Osteocyte (in vitro differentiated cells): ENCODE measurements at places on chromosomes 3 and 15.

DNA sequence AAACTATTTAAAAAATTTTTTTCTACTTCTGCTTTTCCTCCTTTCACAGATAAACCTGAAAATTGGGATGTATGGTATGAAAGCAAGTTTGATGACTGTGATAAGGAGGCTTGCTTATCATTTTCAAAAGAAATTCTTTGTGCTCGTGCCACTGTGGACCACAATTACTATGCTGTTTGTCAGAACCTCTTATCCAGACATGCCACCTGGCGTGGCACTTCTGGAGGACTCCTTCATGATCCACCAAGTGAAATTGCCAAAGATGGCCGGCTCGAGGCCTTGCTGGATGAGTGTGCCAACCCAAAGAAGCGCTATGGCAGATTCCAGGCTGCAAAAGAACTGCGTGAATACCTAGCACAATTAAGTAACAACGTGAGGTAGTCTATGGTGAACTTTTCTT, 17.8 kb downstream of the DIPK2A start:
- no peak for DNase-seq

- DNase-seq = no peak
Measured at GRCh38 chr3:124137216-124137615, 145.3 kb upstream of the ROPN1 start.

- DNase-seq = no peak
Measured at GRCh38 chr3:36774052-36774451, 9.7 kb upstream of the DCLK3 start.

DNA sequence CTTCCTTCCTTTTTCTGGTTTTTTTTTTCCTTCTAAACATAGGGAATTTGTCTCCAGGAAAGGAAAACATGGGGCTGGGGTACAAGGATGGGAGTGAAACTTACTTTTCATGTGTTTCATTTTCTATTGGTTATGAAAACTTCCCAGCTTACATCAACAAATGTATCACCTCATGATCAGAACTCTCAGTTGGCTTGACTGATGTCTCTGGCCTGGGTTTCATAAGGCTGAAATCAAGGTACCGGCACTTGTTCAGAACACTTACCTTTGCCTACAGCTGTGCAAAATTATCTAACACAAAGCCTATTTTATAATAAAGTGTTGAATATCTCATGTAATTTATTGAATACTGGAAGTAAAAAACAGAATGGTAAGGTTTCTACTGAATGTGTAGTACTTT, 91.8 kb upstream of the STT3B start:
- DNase-seq = no peak

DNA sequence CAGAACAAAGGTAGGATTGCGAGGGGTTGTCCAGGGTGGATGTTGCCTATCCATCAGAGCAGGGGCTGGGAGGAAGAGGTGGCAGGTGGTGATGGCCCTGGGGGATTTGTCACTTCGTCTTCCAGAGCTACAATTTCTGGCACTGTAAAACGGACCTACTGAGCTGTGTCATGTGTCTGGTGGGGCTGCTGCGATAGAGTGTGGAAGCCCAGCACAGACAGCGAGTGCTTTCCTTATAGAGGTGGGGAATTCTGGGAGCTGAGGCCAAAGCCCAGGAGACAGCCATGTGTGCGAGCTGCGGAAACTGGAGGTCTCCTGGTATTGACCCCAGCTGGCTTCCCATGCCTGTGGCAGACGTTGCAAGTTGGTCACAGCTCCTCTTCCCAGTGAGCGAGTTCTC, 61.2 kb upstream of the SEC22A start:
- no peak for DNase-seq

DNA sequence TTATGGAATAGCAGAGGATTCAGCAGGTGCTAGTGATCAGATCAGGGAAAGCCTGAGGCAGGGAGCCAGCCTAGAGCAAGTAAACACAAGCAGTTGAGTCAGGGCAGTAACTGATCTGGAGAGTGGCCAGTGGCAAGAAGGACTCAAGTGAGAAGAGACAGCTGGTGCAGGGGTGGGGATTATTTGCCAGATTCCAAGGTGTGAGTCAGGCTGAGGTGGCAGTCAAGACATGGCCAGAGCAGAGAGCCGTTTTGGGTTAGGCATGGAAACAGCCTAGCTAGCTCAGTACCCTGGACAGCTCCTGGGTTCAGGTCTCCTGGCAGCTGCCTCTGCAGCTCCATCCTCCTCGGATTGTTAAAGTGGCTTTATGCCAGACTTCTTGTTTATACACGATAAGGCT, 281.9 kb upstream of the ONECUT1 start:
- no peak for DNase-seq

- DNase-seq = no peak
Measured at GRCh38 chr3:192212335-192212734, 515.0 kb downstream of the FGF12 start.

DNA sequence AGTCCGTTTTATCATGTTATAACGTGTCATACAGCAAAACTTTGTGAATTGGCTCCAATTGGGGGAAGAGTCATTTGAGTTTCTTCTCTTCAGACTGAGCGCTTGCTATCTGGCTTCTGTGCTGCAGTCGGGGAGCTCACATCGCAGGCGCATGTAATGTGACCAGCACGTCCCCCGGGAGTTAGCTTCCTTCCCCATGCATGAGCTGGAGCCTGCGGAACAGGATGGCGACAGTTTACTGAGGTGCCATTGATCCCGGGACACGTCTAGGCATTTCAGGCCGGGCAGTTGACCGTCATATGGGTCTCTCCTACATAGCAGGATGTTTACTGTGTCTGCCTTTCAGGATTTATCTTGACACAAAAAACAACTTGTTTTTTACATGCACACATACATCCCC, 44.8 kb downstream of the CMTM8 start:
- DNase-seq = no peak

DNA sequence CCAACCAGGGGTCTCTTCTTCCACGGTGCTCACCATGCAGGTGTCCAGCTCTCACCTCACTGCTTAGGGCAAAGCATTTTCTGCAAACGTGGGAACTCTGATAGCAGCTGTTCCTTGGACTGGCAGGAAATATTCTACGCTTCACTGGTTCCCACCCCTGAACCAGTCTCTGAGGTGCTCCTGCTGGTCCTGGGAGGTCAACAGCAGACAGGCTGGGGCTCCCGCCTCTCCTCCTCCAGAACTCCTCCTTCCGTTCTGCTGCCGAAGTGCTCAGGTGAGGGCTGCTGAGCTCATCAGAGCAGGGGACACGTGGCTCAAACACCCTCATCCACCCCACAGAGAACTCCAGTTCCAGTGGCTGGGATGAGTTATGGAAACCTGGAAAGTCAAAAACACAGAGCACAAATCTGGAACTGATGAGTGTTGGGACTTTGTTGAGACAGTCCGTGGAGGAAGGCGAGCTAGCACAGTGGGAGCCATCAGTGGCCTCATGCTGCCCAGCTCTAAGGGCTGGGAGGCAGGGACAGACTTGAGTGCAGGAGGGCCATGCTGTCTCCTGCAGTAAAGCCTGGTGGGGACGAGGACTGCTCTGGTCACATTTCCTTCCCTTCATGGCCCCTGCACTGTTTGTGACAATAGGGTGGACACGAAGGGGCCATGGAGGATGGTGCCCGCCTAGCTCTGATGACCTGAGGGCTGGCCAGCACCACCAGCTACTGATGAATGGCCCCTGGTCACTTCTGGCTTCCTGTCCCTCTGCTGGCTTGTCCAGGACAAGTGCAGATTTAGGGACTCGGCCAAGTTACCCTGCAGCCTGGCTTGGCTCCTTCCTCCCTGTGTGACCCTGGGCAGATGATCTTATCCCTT, 137.8 kb downstream of the KLF13 start:
- peak; percentile 73 for DNase-seq

DNA sequence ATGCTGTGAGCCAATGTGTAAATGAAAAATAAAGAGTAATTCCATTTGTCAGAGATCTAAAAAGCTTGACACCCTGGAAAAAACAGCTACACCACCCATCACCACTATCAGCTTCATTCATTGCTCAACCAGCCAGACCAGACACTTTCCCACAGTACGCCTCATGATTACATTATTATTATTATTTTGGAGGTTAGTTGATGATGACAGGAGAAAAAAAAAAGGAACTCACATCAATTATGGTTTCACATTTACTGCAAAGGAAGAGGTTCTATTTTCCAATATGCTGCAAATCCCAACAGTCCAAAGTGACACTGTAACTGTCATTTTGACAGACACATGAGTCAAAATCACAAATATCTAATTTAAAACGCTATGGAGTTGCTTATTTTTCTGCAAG, 134.7 kb upstream of the TSC22D2 start:
- no peak for DNase-seq

DNA sequence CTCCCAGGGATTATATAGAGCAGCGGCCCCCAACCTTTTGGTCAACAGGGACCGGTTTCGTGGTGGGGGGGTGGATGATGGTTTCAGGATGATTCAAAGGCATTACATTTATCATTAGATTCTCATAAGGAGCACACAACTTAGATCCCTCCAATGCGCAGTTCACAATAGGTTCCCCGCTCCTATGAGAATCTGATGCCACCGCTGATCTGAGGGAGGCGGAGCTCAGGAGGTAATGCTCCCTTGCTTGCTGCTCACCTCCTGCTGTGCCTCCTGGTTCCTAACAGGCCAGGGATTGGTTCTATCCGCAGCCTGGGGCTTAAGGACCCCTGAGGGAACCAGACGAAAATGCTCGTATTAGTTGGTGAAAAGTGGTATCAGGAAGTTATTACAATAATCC, 1.3 kb upstream of the HACD2 start:
- DNase-seq = peak; percentile 84

- no peak for DNase-seq
Measured at GRCh38 chr15:80893777-80894176, 95.8 kb downstream of the MESD start.

GRCh38 chr15:55530861-55531313, 22.9 kb upstream of the DNAAF4 start:
- DNase-seq = no peak

GRCh38 chr15:70863450-70864218, 9.7 kb upstream of the LARP6 start:
- DNase-seq = no peak

- DNase-seq = no peak
Measured at GRCh38 chr3:36957063-36957462, 12.2 kb upstream of the TRANK1 start.

GRCh38 chr3:167723025-167723512, 11.6 kb downstream of the PDCD10 start:
- no peak for DNase-seq

- DNase-seq = no peak
Measured at GRCh38 chr3:189842681-189843602, 211.8 kb downstream of the TP63 start.

- DNase-seq = no peak
Measured at GRCh38 chr3:94405258-94406035, 342.6 kb downstream of the NSUN3 start.

DNA sequence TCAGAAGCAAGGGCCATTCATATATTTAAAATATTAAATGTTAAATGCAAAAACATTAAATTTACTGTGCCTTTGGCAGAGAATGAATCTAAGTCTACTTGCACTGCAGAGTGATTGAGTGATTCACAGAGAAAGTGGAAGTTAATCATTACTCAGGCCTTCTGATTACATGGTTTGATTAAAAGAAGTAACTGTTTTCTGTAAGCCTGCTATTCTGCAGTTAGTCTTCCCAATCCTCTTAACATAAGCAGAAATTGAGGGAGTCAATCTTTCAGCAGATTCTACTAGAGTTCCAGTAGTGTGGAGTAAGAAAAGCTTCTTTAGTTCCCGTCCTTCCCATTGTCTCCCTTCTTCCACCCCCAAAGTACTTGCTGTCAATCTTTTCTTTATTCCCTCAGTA, 1.5 kb downstream of the NLGN1 start:
- no peak for DNase-seq

DNA sequence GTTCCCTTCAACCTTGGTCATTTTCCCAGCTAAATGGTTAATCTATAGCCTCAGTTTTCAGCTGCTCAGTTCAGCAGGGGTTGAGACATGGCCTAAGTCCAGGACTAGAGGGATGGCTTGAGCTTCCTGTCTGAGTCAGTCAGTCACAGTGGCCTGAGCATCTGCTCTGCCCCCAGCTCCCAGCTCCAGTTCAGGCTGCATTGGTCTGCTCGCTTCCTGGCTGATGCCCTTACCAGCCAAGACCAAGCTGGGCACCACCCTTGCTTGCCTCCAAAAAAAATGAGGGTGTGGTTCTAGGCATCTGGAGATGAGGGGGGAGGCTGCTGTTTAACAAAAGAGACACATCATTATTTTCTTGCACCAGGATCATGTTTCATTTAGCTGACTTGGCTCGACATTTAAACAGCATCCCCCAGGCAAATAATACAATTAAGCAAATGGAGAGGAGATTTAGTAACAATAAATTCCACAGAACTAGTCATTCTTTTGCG, 70.7 kb downstream of the WNT5A start:
- no peak for DNase-seq

- DNase-seq = no peak
Measured at GRCh38 chr3:57154470-57155309, 10.5 kb downstream of the IL17RD start.

- DNase-seq = no peak
Measured at GRCh38 chr3:18827664-18828063, 320.6 kb upstream of the KCNH8 start.

DNA sequence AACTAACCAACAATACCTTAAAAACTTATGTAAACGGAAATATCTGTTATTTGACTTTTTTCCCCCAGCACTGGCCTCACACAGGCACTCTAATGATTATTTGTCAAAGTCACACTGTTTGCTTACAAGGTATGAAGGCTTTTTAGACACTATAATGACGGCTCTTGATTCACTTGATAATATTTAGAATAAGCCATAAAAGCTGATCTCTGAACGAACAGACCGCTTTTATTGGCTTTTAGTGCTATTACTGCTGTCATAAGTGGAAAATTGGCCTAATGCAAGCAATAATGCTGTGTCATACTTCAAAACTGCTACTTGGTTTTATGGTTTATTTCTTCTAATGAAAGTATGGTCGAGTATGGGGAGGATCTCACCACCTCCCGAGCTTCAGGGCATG, 35.1 kb downstream of the MDFIC2 start:
- no peak for DNase-seq

DNA sequence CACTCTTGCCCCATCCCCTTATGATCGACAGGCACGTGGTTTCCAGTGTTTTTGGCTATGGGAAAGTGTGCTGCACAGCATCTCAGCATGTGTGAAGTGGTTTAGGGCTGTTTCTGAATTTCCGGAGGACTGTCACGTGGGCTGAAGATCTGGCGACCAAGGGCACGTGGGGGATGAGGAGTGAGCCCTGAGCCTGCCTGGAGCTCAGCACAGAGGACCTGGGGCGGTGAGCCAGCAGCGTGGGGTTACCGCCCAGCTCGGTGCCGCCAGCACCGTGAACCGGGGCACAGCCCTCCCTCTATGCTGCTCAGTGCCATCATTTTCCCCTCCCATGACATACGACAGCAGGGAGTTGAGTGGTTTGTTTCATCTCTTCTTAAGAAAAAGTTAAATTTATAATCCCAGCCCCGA, 150.2 kb downstream of the DNAJB8 start:
- peak; percentile 51 for DNase-seq

GRCh38 chr15:73654659-73655058, 21.5 kb upstream of the NPTN start:
- no peak for DNase-seq

GRCh38 chr3:108441518-108441917, 68.9 kb downstream of the MYH15 start:
- no peak for DNase-seq

GRCh38 chr3:64691051-64691450, 3.3 kb upstream of the ADAMTS9 start:
- DNase-seq = no peak
